Fibroblast of pulmonary artery (primary cell): ENCODE measurements at places on chromosomes 5 and 9.

- DNase-seq: no peak
These were observed 5.5 kb upstream of the SLC46A2 start for GRCh38 chr9:112896131-112896530.

DNA sequence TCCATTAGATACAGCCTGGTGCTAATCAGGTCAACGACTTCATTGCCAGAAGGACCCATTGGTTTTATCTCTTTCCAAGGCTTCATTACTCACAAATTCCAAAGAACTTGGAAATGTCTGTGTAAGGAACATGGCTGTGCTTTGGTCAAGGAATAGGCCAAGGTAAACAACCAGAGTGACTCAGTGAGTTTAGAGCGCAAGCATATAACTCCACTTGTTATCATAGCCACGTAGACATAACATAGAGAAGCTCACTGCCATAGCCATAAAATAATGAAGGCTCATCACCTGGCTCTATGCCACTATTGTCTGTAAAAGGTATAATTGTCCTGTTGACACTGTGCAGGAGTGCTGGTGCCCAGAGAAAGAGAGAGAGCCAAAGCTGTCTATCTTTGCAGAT lies 139.3 kb upstream of the PLCXD3 start:
- peak; percentile 53 for DNase-seq

DNA sequence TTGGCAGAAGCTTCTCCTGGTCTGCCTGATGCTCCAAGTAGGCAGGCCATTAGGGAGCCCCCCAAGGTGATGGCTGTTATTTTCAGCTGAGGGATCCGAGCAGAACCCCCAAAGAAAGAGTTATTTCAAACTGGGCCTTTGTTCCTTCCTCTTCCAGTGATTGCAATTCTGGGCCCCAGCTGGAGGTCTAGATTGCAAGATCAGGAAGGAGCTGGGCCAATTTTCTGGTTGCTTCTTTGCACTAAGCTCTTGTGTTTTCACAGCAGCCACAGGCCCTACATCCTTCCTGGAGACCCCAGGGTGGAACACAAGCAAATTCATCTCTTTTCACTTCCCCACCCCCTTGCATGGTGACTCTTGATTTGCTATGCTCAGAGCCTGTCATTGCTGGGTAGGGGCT lies 215.0 kb downstream of the SEMA6A start:
- no peak for DNase-seq

DNA sequence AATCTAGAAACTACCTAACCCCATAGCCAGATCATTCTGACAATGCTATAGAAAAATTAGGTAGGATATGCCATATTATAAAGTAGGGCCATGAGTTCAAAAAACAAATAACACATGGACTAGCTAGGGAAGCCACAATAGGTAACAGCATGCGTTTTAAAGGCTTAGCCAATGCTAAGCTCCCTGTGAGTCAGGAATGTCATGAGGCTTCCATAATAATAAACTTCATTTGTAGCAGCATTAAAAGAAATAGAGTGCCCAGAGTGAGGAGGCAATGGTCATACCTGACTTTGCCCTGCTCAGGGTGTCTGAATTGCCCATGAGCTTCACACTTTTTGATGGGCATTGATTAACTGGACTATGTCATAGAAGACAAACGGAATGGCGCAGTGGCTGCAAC lies 15.8 kb downstream of the FOXE1 start:
- DNase-seq: no peak

DNA sequence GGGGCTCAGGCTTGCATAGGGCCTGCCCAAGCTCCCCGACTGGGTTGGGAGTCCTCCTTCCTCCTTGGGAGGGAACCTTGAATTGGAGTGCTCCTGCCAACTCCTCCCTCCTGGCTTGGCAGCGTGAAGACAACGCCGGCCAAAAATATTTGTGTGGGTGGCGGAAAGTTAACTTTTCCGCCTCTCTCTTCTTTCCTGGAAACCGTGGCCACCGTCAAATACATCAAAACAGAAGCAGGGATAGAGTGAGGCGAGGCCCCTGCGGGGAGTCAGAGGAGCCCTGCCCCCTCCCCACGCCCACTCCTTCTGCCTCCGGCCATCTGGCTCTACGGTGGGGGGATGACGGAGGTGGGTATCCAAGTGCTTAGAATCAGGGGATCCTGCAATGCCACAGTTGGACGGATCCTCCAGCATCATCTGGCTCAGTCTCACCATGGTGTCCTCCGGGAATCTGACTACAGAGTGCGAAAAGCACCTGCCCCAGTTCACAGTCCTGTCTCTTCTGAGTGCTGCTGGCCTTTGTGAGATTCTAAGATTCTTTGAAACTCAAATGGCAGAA lies 25.2 kb upstream of the SYNPO start:
- peak; percentile 93 for DNase-seq

- no peak for DNase-seq
These were observed 64.2 kb upstream of the PCSK5 start for GRCh38 chr9:75826314-75826713.

- DNase-seq: no peak
These were observed 27.8 kb downstream of the ROPN1L start for GRCh38 chr5:10469253-10470050.
